Activated CD8-positive, alpha-beta memory T cell treated with anti-CD3 and anti-CD28 coated beads, Interleukin-2, amount 10 ng/mL, durations not matched to agents 7 days and 5 days (primary cell): ENCODE measurements at places on chromosomes 13 and 19.

- DNase-seq: no peak
Measured at GRCh38 chr19:38255383-38256014, 675 bp downstream of the PPP1R14A start.

DNA sequence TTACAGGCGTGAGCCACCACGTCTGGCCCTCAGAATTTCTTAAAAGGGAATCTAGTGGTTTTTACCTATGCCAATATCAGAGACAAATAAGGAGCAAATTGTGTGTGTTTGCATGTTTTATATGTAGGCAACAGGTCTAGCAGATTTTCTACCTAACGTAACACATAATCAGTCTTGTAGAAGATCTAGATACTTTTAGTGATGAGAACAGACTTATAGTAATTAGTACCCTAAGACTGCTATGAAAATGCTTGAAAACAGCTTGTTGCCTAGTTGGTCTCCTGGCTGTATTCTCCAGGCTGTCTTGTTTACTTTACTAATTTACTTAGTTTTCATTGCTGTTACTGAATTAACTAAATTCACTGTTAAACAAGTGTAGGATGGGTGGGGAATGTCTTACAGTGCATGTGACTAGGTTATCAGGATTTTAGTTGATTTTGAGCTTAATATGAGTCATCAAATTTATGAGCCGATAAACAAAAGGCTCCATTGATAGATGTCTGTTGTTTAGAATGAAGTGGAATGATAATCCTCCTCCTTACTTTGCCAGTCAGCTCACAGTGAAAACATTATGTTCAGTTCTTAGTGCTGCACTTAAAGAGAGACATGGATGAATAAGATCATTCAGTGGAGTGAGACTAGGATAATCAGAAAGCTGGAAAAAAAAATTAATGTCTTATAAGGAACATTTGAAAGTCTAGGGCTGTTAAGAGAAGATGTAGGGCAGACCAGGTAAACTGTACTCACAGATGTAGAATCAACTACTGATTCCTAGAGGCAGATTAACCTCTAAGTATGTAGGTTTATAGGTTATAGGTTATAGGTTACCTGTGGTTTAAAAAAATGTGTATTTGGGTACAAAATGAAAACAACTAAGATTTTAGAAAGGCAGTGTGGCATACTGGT lies 22.4 kb downstream of the GTF2F2 start:
- no peak for DNase-seq

GRCh38 chr13:21625366-21625765 lies 21.4 kb upstream of the MICU2 start:
- DNase-seq: no peak

DNA sequence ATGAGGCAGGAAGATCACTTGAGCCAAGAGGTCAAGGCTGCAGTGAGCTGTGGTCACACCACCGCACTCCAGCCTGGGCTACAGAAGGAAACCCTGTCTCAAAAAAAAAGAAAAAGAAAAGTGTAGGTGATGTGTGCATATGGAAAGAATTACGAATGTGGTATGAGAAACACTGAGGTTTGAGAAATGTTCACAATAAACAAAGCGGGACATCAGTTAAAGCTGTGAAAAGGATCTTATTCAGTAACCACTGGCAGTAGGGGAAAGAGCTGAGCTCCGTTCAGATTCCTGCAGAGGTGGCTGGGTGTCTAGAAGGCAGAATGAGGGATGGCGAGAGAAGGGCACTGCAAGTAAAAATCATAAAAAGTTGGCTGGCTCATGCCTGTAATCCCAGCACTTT lies 4.1 kb upstream of the IGSF23 start:
- DNase-seq: no peak

GRCh38 chr13:110012102-110012739 lies 225.8 kb upstream of the IRS2 start:
- DNase-seq: no peak

DNA sequence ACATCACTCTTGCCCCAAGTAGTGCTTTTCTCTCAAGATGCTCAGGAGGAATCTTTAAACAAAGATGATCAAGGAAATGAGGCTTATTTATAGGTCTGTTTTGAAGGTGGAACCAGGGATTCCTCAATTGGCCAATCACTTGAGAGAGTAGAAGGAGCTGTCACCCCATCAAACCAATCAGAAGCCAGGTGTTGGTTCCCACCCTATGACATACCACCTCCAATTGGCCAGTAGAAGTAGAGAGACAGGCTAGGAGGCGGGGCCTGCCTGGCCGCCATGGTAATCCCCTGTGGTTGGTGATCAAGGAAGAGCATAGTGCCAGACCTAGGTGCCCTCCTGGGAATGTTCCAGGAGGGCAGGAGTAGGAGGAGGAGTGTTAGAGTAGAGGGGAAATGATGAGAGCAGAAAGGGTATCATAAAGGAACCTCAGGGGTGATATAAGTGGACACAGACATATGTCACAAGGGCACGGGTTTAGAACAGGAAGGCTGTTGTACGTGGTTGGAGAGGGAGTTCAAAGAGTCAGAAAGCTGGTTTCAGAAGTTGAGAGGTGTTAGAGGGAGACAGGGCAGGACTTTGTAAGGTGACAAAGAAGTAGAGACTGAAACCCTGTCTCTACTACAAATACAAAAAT lies 10.5 kb downstream of the PMIS2 start:
- no peak for DNase-seq

DNA sequence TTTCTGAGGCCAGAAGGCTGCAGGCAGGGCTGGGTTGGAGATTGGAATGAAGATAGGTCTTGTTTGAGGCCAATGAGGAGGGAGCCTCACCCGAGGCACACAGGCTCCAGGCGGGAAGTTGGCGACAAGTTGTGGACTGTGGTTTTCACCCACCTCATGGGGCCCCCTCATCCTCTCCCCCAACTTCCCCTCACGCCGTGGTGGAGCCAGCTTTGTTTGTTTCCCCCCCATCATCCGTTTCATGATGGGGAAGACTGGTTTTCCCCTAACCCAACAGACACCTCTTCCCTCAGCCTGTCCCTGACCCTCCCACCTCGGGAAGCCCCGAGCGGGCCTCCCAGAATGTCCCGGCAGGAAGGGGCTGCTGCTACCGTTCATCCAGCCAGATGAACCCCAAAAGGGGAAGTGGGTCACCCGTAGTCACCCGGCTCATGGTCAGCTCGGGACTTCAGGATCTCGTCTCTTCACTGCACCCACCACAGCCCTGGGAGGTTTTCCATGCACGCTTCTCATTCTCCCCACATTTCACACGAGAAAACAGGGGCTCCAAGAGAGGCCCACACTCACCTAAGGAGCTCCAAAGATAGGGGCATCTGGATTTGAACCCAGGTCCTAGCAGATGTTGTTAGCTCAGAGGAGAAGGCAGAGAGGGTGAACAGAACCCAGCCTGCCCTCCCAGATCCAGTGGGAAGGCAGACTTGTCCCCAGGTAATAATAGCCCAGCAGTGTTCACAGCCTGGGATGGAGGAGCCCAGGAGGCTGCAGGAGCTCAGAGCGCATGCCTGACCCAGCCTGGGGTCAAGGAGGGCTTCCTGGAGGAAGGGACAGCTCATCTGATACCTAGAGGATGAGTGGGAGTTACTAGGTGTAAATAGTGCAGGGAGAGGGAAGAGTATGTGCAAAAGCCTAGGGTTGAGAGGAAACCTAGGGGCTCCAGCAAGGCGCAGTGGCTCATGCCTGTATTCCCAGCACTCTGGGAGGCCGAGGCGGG lies 23.5 kb downstream of the CEACAM16 start:
- DNase-seq: peak; percentile 46

DNA sequence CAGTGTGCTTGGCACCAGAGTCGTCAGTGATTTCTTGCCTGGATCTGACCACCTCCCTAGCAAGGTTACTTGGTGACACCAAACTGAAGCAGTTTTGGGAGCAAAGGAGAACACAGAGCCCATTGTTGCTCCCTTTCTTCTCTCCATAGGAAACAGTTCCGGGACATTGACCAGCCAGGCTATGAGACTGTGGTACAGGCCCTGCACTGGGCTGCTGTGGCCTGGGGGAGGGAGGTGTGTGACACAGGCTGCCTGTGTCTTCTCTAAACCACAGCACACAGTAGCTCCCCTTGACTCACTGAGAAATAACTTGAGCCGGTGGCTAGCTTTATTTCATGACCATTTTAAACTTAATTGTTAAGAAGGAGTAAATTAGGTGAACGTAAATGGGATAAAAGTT lies 214.8 kb upstream of the UBL3 start:
- no peak for DNase-seq

DNA sequence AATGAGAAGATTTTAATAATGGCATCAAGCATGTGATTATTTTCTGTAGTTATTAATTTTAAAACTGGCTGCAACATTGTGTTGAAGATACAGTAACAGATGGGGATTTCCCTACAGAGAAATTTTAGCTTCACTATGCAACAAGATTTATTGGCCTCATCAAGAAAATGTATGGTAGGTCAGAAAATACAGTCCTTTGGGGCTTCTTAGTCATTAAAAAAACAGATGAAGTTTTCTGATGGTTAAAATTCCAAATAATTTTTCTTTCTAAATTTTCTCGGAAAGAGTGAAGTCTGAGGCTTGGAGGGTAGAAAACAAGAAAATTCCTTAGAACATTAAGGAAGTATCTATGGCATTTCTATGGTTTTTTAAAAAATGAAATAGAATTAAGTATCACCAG lies 1790.8 kb upstream of the PCDH20 start:
- no peak for DNase-seq

DNA sequence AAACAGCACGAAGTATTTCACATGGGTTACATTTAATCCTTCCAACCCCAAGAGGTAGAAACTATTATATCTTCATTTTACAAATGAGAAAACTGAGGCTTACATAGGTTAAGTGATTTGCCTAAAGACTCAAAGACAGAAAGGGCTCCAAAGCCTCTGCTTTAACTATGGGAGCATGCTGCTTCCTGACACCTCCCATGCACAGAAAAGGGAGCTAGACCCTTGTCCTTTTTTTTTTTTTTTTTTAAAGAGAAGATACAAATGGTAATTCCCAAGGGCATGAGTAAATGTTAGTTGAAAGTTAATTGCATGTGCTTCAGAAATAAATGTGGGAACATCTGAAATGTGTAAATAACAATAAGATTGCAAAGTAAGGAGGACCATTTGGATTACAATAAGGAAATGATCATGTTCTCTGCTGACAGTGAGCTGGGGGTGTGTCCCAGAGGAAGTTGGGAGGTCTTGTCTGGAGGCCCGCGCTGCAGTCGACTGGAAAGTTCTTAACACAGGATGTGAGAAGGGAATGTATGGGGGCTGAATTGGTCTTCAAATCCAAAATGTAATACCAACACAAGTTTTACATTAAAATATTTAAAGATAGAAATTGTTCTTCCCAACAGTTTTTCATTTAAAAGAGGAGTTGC lies 500.3 kb downstream of the KLF12 start:
- DNase-seq: no peak

GRCh38 chr19:49850221-49850486 lies 805 bp upstream of the PTOV1 start:
- no peak for DNase-seq

DNA sequence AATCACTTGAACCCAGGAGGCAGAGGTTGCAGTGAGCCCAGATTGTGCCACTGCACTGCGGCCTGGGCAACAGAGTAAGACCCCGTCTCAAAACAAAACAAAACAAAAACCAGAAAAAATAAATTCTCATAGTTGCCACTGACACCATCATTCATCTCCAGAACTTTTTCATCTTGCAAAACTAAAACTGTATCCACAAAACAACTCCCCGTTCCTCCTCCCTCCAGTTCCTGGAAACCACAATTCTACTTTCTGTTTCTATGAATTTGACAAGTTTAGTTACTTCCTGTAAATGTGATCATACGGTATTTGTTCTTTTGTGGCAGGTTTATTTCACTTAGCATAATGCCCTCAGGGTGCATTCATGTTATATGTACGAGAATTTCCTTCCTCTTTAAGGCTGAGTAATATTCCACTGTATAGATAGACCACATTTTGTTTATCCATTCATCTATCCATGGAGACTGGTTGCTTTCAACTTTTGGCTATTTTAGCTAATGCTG lies 13.2 kb upstream of the ADGRE5 start:
- no peak for DNase-seq

DNA sequence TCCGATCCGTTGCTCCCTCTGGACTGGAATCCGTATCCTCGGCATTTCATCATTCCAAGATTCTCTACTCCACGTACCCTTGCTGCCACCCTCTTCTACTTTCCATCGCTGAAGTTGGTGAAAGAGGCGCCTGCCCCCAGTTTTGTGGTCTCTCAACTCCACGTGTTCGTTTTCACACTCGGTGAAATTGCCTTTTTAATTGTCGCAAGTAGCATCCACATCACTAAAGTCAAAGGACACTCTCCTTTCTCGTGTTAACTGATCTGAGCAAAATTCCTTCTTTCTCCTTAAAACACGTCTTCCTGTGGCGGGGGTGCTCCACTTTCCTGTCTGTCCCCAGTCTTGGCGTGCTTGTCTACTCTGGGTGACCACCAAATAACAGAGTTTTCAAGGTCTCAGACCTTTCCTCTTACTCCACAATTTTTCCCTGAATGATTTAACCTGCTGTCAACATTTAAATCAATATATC lies 1.1 kb upstream of the TMTC4 start:
- no peak for DNase-seq

- no peak for DNase-seq
Measured at GRCh38 chr19:39828654-39829032, 5.3 kb downstream of the DYRK1B start.

DNA sequence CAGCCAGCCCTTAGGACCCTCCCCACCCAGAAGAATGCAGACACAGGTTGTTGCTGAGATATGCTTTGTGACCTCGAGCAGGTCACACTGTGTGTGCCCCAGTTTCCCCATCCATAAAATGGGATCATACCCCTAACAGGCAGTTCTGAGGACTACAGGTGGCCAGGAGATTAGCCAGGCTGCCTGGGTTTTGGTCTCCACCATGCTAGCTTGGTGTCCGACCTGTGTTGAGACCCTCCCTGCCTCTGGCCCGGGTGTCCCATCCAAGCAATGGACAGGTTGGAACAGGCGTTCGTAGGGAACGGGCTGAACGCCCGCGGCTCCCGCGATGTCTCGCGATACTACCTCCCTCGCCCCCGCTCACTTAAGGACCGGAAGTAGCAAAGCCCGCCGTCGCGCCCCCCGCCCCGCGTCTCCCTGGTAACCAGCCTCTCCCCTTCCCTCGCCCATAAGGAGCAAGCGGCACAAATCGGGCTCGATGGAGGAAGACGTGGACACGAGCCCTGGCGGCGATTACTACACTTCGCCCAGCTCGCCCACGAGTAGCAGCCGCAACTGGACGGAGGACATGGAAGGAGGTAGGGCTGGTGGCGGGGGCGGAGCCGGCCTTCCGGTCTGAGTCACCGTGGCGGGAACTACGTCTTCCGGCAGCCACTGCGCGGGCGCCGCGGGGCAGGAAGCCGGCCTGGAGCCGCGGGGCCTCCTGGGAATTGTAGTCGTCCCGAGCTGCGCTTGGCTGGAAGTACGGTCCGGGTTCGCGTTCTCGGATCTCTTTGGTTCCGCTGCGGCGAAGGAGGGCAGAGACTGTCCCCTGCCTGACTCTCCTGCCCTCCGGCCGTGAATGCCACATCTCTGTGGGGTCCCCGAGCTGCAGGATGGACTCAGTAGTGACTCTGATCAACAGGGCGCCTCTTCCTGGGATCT lies 45.4 kb downstream of the SMIM24 start:
- peak; percentile 97 for DNase-seq

GRCh38 chr19:10551698-10552301 lies 8.1 kb downstream of the ATG4D start:
- peak; percentile 71 for DNase-seq
